ENCODE measurements at places on chromosomes 3 and 15. TPM values are rescaled to one million over a fixed set of nuclear protein-coding genes. Genes with fewer than 3 reads are reported as not detected.

The IGSF11 gene
- total RNA-seq, result 2.0 TPM

- DNase-seq, result no peak
Observed at GRCh38 chr3:39285332-39285731, 5.5 kb upstream of the CX3CR1 start.

DNA sequence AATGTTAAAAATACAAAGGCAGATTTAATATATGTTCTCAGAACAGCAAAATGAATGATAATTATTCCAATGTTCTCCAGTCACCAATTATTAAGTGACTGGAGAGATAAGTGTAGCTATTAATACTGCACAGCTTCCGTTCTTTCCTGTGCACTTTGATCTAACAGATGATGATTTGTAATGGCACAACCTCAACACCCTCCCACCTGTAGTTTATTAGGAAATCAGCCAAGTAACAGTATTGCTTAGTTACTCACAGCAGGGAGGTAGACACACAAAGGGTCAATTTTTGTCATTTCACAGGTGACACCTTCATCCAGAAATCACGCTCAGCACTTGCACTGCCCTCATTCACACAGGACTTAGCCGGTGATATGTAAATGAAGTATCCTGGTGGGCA lies 688.1 kb downstream of the EPHA3 start:
- no peak for DNase-seq

DNA sequence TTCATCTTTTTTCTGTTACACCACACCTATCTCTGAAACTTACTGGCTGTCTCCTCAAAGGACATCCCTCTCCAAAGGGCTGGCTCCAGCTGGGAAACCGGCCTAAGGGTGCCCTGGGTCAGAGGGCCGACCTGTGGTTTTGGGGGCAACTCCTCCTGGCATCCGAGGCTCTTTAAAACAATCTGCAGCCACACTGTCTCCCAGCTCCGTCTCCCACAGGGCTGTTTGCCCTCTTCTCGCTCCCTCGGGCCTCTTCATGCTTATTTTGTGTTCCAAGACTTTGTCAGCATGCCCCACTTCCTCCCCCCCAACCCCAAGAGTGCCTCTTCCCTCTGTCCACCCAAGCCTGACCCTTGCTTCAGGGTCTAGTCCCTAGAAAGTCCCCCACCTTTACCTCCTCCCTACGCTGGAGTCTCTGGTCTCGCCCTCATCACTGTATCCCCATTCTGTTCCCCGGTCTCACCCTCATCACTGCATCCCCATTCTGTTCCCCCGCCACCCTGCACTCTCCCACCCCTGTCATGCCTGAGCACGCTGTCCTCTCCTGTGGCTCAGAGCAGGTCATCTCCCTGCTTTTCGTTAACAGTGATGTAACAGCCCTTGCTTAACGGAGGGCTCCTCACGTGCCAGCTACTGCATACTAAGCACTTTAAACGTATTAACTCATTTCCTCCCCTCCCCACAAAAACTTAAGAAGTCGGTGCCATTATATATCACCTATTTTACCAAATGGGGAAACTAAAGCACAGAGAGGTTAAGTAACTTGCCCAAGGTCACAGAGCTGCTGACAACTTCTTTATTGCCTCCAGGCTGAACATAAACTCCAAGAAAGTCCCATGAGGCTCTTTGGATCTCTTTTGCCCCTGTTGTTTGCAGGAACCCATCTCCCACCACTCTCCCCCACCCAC lies 1.1 kb upstream of the CSK start:
- DNase-seq, result no peak

GRCh38 chr3:176005564-176005963 lies 1146.4 kb downstream of the NAALADL2 start:
- DNase-seq, result no peak

GRCh38 chr3:94429517-94429916 lies 366.7 kb downstream of the NSUN3 start:
- DNase-seq, result no peak
